ENCODE measurements at places on chromosomes 7 and 10. TPM values are rescaled to one million over a fixed set of nuclear protein-coding genes. Genes with fewer than 3 reads are reported as not detected.

SLC39A12 gene
- total RNA-seq, result not detected

KCNK18 gene
- not detected for total RNA-seq

ING3 gene
- 6.7 TPM for total RNA-seq

POLR2J2 gene
- total RNA-seq, result 11.4 TPM

LIPJ gene
- total RNA-seq, result 0.09 TPM
